Thyroid gland (tissue), 4 donors: ENCODE measurements at places on chromosomes 7 and 10. TPM values are rescaled to one million over a fixed set of nuclear protein-coding genes. Genes with fewer than 3 reads are reported as not detected.

Gene HOXA3
- total RNA-seq, result 6.1 TPM

Gene OR6V1
- not detected for total RNA-seq

Gene LIPN
- total RNA-seq, result not detected

Gene ACTA2
- 69.1 TPM for total RNA-seq

Gene KAZALD1
- 3.7 TPM for total RNA-seq

Gene C10orf53
- total RNA-seq, result not detected

Gene HOXA9
- 0.67 TPM for total RNA-seq

Gene TRPV6
- 0.81 TPM for total RNA-seq

Gene KNDC1
- total RNA-seq, result 9.3 TPM

Gene NPC1L1
- not detected for total RNA-seq

Gene CBX3
- total RNA-seq, result 46.4 TPM
